ENCODE measurements at places on chromosomes 4 and X.

- DNase-seq = peak; percentile 41
Measured at GRCh38 chrX:1661048-1661921, 46.4 kb downstream of the ASMT start.

- DNase-seq = no peak
Measured at GRCh38 chr4:2141762-2142451, 82.8 kb downstream of the NAT8L start.

DNA sequence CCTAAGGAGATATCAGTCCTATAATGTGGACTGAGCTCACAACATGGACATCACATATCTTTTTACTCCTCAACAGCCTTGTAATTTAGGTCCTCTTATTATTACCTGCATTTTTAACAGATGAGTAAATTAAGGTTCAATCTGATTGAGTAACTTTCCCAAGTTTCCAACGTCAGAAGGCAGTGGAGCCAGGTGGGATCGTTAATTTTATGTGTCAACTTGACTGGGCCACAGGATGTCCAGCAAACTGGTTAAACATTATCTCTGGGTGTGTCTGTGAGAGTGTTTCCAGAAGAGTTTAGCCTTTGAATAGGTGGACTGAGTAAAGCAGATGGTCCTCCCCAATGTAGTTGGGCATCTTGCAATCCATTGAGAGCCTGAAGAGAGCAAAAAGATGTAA is 59.0 kb upstream of the SLIT2 start:
- DNase-seq = no peak

DNA sequence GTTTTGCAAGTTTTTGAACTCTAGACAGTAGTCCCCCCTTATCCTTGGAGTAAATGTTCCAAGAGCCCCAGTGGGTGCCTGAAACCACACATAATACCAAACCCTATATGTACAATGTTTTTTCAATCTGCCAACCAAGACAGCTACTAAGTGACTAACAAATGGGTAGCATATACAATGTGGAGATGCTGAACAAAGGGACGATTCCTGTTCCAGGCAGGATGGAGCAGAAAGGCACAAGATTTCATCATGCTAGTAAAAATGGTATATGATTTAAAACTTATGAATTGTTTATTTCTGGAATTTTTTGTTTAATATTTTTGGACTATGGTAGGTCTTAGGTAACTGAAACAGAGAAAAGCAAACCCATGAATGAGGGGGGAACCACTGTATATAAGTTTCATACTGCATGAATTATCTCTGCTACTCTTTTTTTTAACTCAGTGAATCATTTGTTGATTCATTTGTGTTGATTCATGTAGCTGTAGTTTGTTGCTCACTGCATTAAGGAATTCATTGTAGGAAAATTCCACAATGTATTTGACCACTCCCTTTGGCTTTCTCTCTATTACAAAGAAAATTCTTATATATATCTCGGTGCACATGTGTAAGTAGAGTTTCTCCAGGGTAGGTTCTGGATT is 21.9 kb upstream of the ANXA3 start:
- DNase-seq = no peak

DNA sequence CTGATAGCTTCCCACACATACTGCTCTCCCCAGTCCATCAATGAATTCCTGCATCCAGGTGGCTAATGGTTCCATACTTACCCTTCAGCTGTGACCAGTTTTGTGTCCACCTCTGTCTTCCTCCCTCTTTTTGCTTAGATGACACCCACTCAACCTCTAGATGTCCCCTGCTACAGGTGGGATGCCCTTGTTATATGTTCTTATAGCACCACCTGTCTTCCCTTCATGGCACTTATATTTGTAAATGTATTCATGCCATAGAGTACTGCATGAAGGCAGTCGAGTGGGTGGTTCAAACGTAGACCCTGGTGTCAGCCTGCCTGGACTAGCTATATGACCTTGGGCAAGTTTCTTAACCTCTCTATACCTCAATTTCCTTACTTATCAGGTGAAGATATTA is 6.5 kb upstream of the USP46 start:
- DNase-seq = no peak

DNA sequence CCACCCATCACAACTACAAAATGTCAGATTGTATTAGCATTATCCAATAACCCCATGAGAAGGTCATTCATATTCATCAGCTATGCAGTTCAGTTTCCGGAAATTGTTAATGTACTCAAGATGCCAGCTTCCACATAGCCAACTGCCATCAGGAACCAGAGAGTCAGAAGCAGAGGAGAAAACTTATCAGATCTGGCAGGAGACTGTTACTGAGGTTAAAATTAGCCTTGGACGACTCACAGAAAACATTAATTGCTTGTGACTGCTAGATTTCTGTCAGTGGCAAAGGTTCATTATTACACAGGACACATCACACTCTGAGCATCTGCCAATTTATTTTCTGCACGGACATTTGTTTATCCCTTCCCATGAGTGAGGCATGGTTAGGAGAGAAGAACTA is 352.8 kb downstream of the DHRSX start:
- no peak for DNase-seq

GRCh38 chr4:95949136-95949765 is 109.4 kb downstream of the PDHA2 start:
- DNase-seq = no peak

DNA sequence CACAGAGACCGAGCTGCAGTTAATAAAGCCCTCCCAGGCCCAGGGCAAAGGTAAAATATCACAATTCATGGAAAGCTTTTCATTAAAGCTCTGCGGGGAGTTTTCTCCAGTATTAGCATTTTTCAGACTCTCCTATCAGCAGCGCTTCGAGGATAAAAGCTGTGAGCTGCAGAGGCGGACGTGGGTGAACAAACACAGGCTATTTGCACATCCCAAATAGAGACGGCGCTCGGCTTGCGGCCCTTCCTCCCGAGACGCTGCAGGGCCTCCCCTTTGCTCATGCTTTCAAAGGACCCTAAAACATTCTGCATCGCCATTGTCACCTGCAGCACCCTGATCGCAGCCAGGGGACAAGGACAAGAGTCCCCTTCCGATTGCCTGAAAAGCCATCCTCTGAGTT is 97.3 kb downstream of the SORCS2 start:
- no peak for DNase-seq

DNA sequence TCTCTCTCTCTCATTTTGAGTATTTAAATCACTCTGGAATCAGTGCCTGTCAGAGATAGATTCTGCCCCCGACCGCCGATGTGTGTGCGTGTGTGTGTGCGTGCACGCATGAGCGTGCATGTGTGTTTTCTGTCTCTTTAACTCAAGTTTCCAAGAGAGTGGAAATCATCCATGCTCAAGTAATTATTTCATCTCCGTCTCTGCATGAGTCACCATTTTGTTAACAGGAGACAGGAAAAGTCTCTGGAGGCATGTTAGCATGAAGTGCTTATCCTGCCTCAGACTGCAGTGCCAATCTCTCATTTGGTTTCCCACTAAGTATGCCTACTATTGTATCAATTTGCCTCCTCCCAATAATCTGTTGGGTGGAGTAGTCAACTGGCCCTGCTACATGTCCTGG is 182.9 kb upstream of the NHS start:
- DNase-seq = no peak

DNA sequence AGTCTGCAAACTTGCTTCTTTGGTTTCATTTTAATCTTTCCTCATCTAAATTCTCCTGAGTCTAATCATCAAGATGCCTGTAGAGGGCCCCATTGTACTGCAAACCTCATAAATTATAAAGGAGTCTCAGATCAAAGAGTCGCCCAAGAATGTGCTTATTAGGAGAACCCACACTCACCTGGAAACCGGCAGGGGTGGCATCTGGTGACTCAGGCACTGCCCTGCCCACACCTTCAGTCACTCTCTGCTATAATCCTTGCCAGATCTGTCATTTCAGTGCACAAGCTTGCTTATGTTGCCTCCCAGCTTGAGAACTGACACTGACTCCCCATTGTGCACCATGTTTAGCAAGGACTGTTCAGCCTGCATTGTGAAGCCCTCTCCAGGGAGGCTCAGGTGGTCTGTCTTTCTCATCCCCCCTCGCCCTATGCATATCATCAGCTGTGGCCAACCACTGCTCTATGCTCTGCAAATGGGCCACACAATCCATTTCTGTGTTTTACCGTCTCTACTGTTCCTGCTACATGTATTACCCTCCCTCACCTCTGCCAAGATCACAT is 12.4 kb downstream of the EPGN start:
- DNase-seq = no peak

Data from activated T-helper 9 cell treated with anti-CD3 and anti-CD28 coated beads, Interleukin-2, amount 50 U/mL, for 16 hours (primary cell).